ENCODE measurements at places on chromosomes 4 and X.

DNA sequence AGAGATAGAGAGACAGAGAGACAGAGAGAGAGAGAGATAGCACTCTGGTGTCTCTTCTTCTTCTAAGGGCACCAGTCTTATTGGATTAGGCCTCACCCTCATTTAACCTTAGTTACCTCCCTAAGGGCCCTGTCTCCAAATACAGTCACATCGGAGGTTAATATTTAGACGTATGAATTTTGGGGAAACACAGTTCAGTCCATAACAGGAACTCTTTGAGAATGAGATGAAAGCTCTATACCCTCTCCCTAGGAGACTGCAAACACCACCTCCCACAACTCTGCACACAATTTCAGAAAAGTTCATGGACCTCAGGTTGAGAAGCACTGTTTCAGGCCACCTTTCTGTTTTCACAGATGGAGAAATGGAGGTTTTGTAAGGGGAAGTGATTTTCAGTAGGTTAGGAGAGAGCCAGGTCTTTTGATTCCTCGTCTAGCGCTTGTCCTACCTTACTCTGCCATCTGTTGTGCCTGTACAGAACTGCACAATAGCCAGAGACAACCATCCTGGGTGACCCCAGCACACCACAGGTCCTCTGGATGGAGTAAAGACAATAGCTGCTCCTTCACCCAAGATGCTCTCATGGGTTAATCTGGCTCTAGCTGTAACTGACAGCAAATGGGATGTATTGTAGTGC is 16.9 kb upstream of the LOC101059915 start:
- no peak for DNase-seq

- no peak for DNase-seq
These were observed 22.0 kb upstream of the SPINK2 start for GRCh38 chr4:56843421-56843899.

DNA sequence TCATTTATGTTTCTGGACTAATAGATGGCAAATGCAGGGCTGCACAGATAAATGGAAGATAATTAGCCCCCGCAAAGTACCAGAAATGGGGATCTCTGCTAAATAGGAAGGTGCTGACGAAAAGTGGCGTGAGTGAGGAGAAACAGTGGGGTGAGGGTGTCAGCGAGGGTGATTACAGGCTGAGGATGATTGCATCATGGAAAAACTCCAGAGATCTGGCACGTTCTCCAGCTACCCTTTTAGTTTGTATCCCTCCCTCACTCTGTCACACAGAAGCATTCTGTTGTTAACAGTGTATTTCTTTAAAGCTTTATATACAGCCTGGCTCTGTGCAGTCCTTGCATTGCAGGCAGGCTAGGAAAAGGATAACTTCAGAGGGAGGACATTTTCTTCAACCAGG is 309.6 kb upstream of the DDX53 start:
- no peak for DNase-seq

DNA sequence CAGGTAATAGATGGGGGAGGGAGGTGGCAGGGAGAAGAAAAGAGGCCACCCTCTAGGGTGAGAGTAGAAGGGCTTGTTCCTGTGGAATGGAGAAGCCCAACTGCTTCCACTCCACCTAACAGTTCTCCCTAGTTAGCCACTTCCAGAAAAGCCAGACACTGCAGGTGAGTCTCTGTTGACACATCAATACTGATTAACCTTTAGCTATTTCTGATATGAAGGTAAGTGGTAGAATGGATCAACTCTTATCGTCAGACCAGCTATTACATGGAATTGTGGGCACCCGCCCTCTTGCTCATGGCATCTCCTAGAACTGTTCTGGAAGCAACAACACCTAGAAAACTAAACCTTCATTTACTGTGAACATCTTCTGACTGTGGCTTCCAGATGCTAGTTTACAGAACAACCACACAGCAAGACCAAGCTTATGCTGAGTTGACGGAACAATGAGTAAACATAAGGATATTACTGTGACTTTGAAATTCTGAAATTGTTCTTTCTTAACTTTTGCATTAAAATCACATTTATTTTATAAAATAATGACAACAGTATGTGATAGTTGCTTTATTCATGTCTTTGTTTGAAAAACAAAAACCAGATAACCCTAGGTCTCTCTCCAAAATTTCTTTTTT is 44.7 kb downstream of the ANXA3 start:
- no peak for DNase-seq

DNA sequence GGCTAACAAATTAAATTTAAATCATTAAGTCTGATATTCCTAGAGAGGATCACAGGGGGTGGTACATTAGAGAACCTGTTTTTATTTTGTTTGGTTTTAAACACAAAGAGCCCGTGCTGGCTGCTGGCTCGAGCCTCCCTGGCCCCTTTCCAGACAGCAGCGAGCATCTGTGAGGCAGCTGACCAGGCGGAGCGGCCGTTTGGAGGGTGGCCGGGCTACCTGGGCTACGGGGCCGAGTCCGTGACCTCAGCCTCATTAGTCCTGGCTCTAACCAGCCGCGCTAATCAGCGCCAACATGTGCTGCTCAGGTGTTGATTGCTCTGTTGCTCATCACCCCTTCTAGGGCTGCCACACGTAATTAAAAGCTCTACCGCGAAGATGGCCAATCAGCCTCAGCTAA is 35.3 kb downstream of the DCTD start:
- DNase-seq, result peak; percentile 42

DNA sequence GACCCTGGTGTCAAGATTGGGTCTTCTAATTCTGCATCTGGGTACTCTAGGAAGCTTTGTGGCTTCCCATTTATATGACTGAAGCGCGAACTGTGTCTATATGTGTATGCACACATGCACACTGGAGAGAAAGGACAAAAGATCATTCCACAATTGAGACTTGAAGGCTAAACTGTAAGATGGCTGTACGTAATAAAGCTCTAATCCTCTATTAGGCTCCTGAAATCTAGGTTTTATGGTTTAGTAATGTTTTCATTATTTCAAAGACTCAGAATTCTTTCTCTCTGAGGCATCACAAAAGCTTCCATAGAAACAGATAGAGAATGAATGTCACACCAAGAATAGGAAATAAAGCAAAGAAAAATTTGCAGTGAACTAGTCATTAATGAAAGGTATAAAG is 320.7 kb upstream of the FTHL17 start:
- no peak for DNase-seq

DNA sequence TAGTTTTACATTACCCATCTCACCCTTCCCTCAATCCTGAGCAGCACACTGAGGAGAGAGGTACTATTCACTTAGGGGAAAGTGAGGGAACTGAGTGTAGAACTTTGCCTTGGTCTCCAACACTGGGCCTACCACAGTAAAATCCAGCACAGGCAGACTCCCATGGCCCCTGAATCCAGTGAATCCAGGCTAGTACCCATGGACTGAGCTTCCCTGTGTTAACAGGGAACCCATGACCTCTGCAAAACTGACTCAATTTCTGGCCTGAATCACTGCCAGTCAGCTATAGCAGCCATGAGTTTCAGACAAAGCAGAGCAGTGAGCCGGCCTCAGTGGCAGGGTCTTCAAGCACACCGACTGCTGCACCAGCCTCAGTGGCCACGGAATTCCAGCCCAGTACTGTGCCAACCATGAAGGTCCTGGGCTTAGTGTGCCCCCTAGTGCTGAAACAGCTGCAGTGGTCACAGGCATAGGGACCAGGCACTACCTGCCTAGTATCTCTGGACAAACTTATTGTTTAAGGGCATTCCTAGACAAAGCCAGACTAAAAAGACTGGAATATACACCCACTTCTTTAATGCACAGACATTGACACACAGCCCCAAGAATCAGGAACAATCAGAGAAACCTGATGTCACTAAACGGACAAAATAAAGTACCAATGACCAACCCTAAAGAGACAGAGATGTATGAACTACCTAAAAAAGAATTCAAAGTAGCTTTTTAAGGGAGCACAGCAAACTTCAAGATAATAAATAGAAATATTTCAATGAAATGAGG is 127.4 kb upstream of the RPL34 start:
- DNase-seq, result no peak

GRCh38 chr4:47672696-47673095 is 165.2 kb downstream of the CORIN start:
- DNase-seq, result no peak

- DNase-seq, result no peak
These were observed 62.0 kb downstream of the AWAT2 start for GRCh38 chrX:69987691-69988090.

Measured in NCI-H774 (cell line).